ENCODE measurements at places on chromosomes 5 and 9.

- DNase-seq: no peak
Measured at GRCh38 chr9:78300209-78300608, 3.3 kb downstream of the PSAT1 start.

GRCh38 chr9:114117614-114117995, 18.5 kb upstream of the KIF12 start:
- no peak for DNase-seq

- no peak for DNase-seq
Measured at GRCh38 chr5:150645070-150645700, 4.7 kb downstream of the SYNPO start.

DNA sequence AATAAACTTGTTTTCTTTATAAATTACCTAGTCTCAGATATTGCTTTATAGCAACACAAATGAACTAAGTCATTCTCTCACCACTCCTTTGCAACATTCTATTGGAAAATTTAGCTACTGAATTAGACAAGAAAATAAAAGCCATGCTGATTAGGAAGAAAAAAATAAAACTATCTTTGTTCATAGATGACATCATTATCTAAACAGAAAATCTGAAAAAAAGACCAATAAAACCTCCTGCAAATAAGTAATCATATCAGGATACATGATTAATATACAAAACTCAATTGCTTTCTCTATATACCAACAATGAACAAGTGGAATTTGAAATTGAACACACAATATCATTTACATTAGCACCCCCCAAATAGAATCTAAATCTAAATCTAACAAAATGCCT, 455.3 kb upstream of the KIF2A start:
- DNase-seq: no peak

Data from MV-4-11 (cell line).